ENCODE measurements at places on chromosomes 7 and 10.

DNA sequence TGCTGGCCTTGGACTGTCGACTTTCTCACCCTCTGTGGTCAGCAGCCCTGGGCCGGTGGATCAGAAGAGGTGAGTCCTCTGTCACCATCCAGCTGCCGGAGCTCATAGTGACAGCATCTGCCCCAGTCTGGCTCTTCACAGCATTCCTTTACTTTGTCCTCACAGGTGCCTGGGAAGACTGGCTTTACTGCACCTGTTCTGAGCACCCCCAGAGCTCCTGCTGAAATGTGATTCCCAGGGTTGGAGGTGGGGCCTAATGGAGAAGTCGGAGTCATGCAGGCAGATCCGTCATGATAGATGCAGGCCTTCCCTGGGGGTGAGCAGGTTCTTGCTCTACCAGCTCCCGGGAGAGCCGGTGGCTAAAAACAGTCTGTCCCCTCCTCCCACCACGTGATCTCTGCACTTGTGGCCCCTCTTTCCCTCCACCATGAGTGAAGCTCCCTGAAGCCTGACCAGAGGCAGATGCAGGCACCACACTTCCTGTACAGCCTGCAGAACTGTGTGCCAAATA lies 171.5 kb downstream of the ZMYND11 start:
- no peak for DNase-seq

DNA sequence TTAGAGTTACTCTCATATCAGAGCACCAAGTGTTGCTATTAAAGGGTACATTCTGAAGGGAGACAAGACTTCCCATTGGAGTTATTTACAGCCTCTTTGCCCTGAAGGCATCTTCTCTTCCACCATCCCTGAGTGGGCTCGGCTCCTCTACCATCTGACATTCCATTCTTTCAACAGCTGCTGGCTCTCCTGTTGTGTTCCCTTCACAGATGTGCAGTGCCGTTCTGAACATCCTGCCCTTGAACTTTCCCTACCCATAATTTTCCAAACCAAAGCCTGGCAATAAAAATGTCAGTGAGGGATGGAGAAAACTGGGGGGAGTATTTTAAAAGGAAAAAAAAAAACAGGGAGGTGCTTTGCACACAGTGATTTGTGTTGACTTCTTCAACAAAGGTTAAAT lies 392.9 kb downstream of the KCNMA1 start:
- no peak for DNase-seq

DNA sequence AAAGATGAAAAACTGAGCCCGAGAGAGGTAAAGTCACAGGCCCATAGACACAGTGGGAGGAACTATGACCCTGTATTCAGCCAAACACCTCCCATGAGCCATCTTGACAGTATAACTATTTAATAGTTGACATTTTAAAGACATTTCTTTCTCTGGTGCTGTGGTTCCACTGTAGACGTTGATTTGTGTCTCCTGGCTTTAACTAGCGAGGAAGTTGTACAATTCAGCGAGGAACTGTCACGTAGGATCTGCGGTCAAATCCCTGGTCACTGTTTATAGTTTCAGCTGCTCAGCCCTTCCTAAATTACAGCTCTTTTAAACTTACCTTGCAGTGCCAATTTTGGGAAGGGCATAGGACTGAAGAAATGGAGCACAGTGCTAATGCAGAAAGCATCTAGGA lies 7.1 kb upstream of the CELF2 start:
- DNase-seq, result no peak

- DNase-seq, result peak; percentile 57
These were observed 35.0 kb downstream of the KIF11 start for GRCh38 chr10:92627845-92628480.

DNA sequence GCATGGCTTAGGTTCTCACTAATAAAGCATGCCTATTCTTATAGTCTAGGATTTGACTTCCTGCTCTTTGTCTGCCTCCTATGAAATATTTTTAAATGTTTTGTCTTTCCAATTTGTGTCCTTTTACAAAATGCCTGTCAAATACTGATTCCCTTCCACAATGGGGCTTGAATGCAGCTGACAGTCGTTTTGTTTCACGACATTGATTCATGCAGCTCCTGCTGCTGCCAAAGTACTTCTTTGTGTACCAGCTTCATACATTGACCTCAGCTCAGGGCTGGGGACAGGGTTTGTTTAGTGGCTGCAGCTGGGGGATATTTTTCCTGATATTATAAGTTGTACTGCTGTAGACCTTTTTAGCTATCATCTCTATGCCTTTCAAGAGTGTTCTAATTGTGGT lies 371.9 kb upstream of the CHRM2 start:
- DNase-seq, result peak; percentile 63

DNA sequence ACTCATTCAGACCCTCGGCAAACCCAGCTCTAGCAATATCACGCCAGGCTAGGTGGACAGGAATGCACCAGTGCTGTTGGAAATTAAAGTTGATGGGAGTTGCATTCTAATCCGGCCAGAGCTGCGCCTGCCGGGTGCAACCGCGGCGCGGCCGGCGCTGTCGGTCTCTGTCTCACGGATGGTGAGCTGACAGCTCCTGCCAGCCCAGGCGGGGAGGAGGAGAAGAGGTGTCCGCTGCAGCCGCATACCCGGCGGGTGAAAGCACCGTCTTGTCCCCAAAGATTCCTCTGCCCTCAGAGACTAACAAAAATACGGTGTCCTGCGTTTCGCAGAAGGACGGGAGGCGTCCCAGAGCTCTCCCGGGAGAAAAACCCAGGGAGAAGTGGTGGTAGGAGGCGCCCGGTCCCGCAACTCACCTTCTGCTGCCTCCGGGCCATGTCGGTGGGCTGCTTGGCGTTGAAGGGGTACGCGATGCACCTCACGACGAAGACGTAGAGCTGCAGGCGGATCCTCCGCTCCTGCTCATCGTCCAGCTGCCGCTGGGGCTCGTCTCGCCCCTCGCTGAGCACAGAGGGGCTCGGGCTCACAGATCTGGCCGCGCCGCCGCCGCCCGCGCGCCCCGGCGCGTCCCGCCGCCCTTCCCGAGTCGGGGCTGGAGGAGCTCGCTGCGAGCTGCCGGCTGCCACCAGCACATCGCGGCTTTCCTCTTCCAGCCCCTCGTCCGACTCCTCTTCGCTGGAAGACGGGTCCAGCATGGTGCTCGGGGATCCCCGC lies 490 bp downstream of the CADPS2 start:
- no peak for DNase-seq

- DNase-seq, result no peak
These were observed 221.4 kb upstream of the PITRM1 start for GRCh38 chr10:3393958-3394357.

DNA sequence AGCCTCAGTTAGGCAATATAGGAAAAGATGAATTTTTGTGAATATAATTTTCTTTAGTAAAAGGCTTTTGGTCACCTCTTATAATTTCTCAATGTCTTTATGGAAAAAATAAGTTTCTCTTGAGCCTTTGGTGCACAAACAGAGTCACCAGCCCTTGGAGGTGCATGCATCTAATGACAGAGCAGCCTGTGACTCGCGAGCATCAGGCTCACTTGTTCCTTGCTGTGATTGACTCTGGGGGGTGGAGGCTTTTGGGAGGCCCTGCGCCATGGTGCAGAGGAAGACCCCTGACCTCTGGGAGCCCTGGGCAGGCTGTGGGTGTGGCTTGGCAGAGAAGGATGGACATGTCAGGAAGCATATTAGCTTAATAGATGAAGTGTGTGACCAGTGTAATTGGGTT lies 60.2 kb downstream of the FIGNL1 start:
- DNase-seq, result no peak

- no peak for DNase-seq
These were observed 69.0 kb upstream of the LRRC17 start for GRCh38 chr7:102843850-102844249.

- no peak for DNase-seq
These were observed 61.0 kb downstream of the GALNT11 start for GRCh38 chr7:152086513-152086912.

DNA sequence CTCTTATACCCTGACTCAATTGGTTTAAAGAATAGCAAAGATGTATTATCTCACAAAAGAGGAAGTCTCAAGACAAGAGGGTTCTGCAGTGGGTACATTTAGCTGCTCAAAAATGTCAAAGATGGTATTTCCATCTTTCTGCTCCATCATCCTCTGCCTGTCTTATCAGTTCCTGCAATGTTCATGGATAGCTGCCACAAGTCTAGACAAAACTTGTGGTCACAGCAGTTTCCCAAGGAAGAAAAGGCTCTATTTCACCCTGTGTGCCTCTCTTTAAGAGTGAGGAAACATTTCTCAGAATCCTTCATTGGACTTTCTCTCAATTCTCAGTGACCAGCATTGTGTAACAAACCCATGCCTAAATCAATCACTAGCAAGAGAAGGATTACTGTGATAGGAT lies 634.2 kb upstream of the AUTS2 start:
- no peak for DNase-seq

DNA sequence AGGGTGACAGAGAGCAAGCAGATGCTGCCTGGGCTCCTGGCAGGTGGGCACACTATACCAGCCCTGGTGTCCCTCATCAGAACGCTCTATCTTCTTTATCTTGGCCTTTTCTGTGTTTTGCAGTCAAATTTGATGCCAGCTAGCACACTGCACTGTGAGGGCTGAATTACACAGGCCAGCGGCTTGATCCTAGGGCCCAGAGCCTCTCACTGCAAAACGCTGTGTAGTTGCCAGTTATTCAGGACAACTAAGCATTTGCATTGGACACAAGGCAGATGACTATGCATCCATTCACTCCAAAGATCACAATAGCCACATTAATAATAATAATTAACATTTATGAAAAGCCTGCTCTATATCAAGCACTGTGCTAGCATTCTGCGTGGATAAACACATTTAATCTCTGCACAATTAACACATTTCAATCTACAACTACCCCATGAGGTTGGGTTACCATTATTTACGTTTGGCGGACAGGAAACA lies 100.3 kb downstream of the PAXIP1 start:
- DNase-seq, result peak; percentile 88

- DNase-seq, result no peak
These were observed 147.7 kb downstream of the DNAJB6 start for GRCh38 chr7:157484411-157485081.

DNA sequence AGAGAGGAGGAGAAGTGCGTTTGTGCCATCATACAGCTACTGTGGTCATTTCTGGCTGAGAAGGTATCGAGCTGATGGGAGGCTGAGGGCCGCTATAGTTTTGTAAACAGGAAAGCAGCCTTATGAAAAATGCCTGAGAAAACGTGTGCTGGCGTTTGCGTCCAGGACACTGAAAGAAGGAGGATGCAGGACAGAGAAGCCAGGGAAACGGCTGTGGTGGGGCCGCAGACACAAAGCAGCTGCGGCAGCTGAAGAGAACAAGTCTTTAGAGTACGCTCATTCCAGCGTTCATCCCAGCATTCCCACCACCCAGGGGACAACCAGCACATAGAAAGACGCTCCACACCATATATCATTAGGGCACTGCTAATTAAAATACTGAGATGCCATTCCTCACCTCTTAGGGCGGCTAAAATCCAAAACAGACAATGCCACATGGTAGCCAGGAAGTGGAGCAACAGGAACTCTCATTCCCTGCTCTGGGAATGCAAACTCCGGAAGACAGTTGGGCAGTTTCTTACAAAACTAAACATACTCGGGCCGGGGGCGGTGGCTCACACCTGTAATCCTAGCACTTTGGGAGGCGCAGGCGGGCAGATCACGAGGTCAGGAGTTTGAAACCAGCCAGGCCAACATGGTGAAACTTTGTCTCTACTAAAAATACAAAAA lies 18.4 kb downstream of the GNA12 start:
- no peak for DNase-seq

GRCh38 chr7:46386428-46387399 lies 465.6 kb upstream of the IGFBP3 start:
- no peak for DNase-seq

- no peak for DNase-seq
These were observed 6.4 kb downstream of the NEBL start for GRCh38 chr10:20890491-20891337.

- no peak for DNase-seq
These were observed 573 bp upstream of the PON2 start for GRCh38 chr7:95435422-95435780.

- DNase-seq, result peak; percentile 73
These were observed 41.7 kb downstream of the ARL4A start for GRCh38 chr7:12729112-12729511.

GRCh38 chr7:112882991-112883390 lies 92.8 kb upstream of the TMEM168 start:
- no peak for DNase-seq

GRCh38 chr7:123022576-123022975 lies 27.1 kb upstream of the TAS2R16 start:
- no peak for DNase-seq

- DNase-seq, result no peak
These were observed 633.9 kb downstream of the ARL4A start for GRCh38 chr7:13321316-13321715.

GRCh38 chr7:92260248-92260781 lies 14.5 kb downstream of the ANKIB1 start:
- no peak for DNase-seq

DNA sequence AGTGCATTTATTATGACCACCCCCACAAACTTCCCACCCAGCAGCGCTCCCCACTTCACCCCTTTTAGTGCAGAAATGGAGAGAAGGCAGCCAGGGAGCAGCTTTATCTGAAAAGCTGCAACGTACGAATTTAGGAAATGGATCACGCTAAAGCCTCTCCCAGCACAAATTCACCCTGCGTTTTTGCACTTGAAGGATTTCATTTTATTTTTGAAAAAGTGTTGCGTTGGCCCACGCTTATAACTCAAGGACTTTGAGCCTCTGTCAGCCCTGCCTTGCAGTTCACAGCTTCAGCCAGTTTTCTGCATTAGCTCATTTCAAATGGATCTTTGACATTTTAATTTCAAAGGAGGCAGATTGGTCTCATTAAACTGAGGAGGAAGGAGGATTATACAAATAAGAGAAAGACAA lies 556.1 kb downstream of the KCNMA1 start:
- no peak for DNase-seq

- DNase-seq, result no peak
These were observed 92.0 kb upstream of the PRR15 start for GRCh38 chr7:29471444-29472138.

Measured in pons (tissue), 1 donor.